Jurkat, Clone E6-1 (cell line): ENCODE measurements at places on chromosomes 6 and 20.

GRCh38 chr6:98498144-98498775 lies 336.1 kb upstream of the POU3F2 start:
- no peak for DNase-seq

GRCh38 chr6:22028403-22029090 lies 268.3 kb downstream of the PRL start:
- DNase-seq: peak; percentile 79

GRCh38 chr6:18323935-18324705 lies 59.8 kb upstream of the DEK start:
- peak; percentile 30 for DNase-seq

- no peak for DNase-seq
These were observed 91.4 kb upstream of the NEDD9 start for GRCh38 chr6:11323666-11324452.

DNA sequence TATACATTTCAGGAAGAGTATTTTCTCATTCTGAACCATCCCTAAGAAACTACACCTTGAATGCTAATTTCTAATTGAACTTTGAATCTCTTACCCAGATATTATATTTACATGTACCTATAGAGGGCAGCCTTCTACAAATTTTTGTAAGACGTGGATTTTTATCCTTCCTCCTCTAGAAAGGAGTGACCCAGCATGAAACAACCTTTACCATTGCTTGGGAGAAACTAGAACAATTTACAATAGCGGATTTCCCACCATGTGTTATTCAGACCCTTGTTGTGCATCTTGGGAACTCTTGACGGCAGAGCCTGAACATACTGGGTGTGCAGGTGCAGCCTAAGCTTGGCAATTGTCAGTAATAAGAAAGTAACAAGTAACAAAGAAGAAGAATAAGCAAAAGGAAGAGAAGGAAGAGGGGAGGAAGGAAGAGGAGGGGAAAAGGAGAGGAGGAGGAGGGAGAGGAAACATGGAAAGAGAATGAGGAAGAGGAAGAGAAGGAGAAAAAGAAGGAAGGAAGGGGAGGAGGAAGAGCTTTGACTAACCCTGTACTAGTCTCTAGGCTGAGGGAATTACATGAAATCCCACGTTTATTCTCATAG lies 10.8 kb upstream of the TAAR1 start:
- DNase-seq: no peak

DNA sequence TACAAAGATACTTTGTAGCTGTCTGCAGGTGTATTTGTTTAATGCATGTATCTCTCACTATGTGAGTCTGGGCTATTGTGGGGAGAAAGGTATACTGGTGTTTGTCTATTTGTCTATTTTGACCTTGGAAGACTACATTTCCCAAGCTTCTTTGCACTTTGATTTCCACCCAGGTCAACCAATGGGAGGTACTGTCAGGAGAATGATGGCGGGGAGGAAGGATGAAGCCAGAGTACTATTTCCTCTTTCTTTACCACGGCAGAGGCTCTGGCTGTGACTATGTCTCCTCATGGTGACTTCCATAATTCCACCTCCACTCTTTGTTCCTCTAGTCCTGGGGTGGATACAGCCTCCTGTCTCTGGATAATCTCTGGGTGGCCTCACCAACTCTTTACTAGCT lies 23.1 kb downstream of the LBP start:
- DNase-seq: peak; percentile 27

GRCh38 chr6:11311970-11312369 lies 79.5 kb upstream of the NEDD9 start:
- no peak for DNase-seq

DNA sequence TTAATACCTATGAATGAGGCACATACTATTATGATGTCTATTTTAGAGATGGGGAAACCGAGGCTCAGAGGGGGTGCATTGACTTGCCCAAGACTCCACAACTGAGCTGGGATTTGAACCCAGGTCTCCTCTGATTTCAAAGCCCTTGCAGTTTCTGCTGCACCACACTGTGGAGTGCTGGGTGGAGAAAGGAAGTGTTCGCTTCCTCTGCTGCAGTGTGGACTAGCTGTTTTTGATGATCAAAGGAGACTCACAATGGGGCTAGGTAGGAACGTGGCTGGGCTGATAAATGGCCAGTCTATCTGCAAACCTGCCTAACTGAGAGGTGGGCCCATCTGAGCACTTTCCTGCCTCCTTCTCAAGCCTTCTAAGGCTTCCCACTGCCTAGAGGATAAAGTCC lies 87.2 kb downstream of the CD40 start:
- DNase-seq: peak; percentile 25
